ENCODE measurements at places on chromosomes 12 and 14. TPM values are rescaled to one million over a fixed set of nuclear protein-coding genes. Genes with fewer than 3 reads are reported as not detected.

PWP1 gene
- total RNA-seq: 27.0 TPM

DNA sequence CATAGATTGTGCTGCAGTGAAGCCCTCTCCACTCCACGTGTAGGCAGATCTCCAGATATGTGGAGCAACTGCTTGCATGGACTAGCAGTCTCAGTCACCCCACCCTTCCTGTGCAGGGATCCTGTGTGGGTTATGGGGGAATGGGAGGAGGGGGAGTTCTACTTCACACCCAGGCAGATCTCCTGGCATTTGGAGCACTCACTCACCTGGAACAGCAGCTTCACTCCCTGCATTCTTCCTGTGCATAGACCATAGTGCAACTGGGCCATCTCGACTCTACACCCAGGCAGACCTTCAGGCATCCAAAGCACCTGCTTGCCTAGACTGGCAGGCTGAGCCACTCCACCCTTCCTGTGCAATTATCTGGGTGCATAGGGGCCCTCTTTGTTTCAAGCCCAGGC, 96.0 kb upstream of the PCED1B start:
- ATAC-seq: peak; percentile 99

STAB2 gene
- total RNA-seq: 0.16 TPM

CNTN1 gene
- 9.8 TPM for total RNA-seq

- no peak for ATAC-seq
Observed at GRCh38 chr12:23687947-23688346, 261.5 kb downstream of the SOX5 start.

DNA sequence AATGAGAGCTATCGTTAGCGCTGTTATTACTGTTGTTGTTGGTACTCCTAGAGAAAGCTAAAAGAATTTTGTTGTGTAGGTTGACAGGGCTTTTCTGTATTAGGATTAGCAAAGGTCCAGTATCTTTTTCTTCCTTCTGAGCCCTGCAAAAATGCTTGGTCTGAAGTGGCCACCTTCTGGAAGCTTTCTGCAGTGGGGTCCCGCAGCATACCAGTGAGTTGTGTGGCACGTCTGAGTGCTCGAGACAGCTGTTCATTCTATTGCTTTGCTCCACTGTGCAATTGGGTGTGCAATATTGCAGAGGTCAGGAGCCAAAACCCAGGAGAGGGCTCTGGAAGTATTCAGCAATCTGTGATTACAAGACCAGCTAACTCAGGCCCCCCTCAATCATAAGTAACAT, 57.1 kb downstream of the CCDC60 start:
- no peak for ATAC-seq

- ATAC-seq: no peak
Observed at GRCh38 chr14:104700225-104700651, 10.8 kb downstream of the INF2 start.

CRIP1 gene
- 42.6 TPM for total RNA-seq
